ENCODE measurements at places on chromosomes 5 and 9.

DNA sequence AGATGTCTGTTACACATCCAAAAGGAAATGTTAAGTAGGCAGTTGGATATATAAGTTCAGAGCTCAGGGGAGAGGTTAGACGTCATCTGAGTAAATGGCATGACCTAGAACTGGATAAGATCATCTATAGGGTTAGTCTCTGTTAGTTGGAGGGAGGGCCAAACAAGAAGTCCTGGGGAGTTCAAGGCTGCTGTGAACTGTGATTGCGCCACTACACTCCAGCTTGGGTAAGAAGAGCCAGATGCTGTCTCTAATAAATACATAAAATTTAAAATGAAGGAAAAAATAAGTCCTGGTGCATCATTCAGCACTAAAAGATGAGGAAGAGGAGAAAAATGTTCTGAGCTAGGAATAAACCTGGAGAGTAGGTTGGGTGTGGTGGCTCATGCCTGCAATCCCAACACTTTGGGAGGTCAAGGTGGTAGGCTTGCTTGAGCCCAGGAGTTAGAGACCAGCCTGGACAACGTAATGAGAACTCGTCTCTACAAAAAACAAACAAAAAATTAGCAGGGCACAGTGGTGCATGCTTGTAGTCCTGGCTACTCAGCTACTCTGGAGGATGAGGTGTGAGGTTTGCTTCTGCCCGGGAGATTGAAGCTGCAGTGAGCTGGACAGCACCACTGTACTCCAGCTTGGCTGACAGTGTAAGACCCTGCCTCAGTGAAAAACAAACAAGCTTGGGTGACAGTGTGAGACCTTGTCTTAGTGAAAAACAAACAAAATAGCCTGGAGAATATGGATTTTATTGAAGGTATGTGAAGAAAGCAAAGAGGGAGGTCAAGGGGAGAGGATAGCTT is 123.6 kb downstream of the ACTBL2 start:
- no peak for DNase-seq

GRCh38 chr9:123276551-123276950 is 8.2 kb upstream of the STRBP start:
- no peak for DNase-seq

GRCh38 chr5:94066437-94067207 is 325.2 kb upstream of the POU5F2 start:
- DNase-seq = no peak

DNA sequence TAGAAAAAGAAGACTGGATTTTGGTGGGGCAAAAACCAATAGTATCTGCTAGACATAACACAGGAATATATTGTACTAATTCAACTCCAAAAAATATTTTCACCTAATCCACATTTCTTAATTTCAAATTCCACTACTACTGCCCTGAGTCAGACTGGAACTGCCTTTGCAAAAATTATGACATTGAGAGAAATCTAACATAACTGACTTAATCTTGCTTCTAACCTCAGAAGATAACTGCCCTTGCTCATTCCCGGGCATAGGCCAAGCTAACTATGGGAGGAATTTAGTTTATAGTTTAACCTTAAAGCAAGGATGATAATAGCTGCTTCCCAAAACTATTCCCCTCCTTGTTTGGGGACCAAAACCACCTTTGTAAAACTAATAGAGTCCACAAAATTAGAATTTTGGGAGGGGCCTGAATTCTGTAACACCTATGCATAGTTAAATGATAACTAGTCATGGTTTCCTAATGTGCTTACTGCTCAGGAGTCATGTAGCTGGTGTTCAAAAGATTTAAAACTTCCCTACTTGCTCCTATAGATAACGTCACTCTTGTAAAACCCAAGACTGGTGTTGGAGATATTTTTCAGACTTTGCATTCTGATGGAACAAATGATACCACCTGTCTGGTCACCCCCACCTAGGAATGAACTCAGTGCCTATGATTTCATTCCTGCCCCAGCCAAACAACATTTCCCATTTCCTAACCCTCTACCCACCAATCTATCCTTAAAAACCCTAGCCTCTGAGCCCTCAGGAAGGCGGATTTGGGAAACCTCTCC is 14.1 kb upstream of the TXN start:
- DNase-seq = no peak

DNA sequence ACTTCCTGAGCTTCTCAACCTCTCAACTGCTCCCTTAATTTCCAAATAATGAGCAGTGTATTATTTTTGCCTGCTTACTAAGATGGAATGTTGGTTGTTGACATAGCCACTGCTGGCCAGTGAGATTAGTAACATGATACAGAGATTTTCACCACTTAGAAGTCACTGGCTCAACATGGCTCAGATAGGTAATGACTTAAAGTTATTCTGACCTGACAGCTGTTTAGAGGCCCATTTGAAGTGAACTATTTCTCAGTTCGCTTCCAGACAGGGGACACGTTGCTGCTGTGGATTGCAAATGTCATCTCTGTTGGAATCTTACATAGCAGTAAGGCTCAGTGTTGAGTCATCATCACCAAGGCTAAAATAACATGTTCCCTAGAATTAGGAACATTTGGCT is 490.2 kb downstream of the TLE4 start:
- no peak for DNase-seq

- DNase-seq = no peak
Measured at GRCh38 chr5:33850100-33850594, 41.6 kb downstream of the ADAMTS12 start.

- no peak for DNase-seq
Measured at GRCh38 chr5:112064956-112065355, 308.0 kb upstream of the NREP start.

GRCh38 chr5:39331861-39332381 is 32.4 kb downstream of the C9 start:
- no peak for DNase-seq

GRCh38 chr9:115946530-115946929 is 207.1 kb upstream of the PAPPA start:
- DNase-seq = no peak

DNA sequence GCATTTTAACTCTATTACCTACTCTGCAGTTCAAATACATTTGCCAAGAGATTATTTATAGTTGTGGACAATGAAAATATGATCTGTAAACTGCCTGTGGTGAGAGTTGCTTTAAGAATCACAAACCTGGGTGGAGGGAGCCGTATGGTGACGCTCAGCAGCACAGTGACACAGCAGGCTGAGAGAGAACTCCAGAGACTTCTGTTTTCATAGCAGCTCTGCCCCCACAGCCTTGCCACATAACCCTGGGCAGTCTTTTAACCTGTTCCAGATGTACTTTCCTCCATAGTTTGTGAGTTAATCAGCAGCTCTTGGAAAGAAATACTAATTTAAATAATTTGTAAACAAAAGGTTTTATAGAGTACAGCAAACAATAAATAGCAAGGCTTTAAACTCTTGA is 450.5 kb downstream of the ELAVL2 start:
- no peak for DNase-seq

- no peak for DNase-seq
Measured at GRCh38 chr9:8424786-8425410, 625.3 kb upstream of the DMAC1 start.

DNA sequence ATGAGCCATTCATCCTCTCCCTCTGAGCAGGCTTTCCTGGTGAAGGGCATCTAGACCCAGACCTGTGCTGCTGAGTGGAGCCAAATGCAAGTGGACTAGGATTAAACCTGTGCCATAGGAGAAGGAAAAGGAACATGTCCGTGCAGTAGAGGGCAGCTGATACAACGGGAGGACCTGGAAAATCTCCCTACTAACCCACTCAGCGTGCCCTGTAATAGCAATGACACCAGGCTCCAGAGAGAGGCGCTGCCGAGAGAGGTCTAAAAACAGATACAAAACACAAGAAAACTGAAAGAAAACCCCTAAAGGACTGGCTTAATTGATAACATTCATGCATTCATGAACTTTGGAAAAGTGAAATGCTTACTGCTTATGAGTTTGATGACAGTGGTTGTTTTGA is 60.8 kb downstream of the PFDN1 start:
- no peak for DNase-seq

GRCh38 chr5:581266-581665 is 30.9 kb upstream of the CEP72 start:
- DNase-seq = no peak

DNA sequence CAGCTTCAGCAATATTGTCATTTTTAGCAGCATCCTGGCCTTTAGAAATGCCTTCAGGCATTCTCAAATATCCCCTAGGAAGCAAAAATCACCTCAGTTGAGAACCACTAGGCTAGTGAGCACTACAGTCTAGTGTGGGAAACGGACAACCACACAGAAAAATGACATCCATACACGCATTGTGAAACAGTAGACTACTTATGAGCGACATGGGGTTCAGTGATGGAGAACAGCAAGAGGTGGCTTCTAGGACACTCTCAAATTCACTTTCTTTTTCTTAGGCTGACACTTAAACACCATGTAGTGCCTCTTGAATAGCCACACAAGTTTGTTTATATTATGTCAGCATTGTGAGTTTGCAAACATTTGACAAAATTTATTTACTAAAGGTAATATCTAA is 203.0 kb downstream of the KDM4C start:
- no peak for DNase-seq

- no peak for DNase-seq
Measured at GRCh38 chr9:82284758-82285157, 296.2 kb downstream of the SPATA31D1 start.

DNA sequence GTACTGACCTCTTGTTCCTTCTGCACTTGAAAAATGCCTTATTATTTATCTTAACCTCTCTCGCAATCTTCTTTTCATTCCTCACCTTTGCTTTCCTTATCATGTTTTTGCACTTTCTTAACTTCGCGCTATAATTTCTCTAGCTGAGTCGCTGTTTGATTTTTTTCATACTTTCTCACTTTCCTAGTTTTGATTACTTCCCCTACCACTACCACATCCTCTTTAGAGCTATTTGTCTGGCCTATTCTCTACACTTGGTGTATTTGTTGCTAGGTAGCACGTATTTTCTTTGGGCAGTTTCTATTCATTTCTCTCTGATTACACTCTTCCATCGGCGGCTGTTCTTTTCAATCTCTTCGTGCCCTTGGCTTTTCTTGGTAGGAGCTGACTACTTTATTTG is 611.8 kb downstream of the BNC2 start:
- DNase-seq = no peak

DNA sequence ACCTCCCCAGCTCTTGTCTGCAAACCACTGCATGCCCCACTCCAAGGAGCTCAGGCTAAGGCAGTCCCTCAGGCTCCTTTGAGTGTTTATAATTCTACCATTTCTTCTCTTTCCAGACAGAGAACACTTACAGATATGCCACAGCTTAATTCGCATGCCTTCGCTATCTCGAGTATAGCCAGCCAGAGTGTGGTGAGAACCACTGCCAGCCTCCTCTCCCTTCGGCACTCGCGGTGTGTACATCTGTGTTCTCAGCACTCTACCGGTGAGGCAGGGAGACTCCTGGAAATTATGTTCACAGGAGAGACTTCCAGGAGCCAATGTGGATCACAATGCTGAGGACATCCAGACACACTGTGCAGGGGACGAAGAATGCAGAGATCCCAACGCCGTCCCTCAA is 143.7 kb upstream of the IRX1 start:
- DNase-seq = no peak

DNA sequence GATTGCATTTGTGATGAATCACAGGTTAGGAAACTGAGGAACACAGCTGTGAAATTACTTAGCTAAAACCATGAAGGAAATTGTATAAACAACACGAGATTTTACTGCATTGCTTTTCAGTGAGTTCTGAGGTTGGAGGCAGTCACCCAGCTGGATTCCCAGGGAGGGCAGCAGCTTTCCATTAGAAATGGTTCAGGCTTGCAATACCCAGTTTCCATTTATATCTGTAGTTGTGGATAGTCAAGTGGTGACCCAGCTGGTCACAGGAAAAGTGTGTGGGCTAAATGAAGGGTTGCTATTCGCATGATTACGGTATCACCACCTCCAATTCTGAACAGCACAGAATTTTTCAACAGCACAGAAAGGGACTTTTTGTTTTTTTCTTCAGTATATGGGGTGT is 34.3 kb upstream of the SPATA31D4 start:
- DNase-seq = no peak

DNA sequence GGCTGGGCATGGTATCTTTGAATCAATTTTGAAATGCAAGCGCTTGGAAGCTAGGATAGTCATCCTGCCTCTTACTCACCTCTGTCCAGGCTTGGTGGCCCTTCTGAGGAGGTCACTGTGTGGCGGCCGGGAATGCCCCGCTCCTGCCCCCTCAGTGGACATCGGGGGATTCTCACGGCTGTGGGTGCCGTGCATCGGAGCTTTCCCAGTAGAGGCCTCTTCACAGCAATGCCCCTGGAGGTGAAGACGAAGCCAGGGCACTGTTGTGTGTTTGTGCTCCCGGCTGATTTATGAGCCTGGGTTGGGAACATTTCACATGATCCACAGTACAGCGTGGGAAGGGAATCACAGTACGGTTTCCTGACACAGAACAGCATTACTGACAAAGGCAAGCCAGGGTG is 147.5 kb downstream of the NXNL2 start:
- no peak for DNase-seq

GRCh38 chr5:125302577-125302976 is 556.1 kb upstream of the ZNF608 start:
- no peak for DNase-seq

DNA sequence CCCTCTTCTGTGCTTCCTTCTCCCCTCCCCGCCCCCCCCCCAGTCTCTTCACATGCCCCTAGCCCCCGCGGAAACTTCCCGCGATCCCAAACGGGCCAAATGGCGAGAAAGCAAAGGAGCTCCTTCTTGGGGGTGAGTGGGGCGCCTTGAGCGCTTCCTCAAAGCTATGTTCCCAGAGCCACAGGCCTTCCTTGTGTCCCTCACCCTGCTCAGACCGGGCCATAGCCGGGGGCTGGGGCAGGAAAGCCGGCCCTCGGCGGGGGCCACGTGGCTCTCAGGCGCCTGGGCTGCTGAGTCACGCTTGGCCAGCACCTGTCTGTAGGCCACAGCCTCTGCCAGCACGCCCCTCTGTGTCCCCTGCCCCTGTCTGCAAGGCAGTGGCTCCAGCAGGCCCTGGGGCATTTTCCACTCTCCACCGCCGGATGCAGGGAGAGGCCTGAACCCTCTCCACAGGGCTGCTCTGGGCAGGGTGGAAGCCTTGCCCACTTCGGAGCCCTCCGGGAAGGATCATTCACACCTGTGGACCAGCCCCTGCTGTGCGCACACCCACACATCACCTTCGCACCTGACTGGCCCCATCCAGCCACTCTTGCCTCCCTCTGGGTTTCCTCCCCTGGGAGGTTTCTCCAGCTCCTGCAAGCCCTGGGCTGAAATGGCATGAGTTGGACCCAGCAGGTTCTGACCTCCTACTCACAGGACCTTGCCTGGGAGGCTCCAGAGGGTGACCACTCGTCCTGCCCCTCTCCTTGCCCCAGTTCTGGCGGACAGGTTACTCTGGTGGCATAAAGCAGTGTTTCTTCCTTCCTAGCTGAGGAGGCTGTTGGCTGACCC is 1.2 kb upstream of the SQSTM1 start:
- no peak for DNase-seq

DNA sequence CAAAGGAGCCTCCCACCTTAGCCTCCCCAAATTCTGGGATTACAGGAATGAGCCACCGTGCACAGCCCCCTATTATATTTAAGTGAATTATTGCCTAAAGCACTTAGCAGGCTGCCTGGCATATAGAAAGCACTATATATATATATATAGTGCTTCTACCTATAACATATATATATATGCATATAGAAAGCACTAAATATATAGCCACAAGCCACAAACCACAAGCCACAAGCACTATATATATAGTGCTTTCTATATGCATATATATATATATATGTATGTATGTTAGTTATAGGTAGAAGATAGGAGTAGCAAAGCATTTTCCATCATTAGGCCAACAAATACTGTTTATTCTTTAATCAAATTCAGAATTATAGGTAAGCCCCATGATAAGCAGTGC is 185.8 kb downstream of the CWC27 start:
- DNase-seq = no peak

- no peak for DNase-seq
Measured at GRCh38 chr9:80218328-80218727, 646.6 kb downstream of the TLE4 start.

GRCh38 chr9:5364294-5365024 is 24.8 kb upstream of the RLN1 start:
- no peak for DNase-seq

Measured in CD4-positive, alpha-beta T cell (primary cell).